Placental pericyte (primary cell): ENCODE measurements at places on chromosomes 2 and 18. TPM values are rescaled to one million over a fixed set of nuclear protein-coding genes. Genes with fewer than 3 reads are reported as not detected.

Gene LTBP1
- total RNA-seq, result 199 and 265 TPM in 2 replicates

Gene SERPINB13
- total RNA-seq, result not detected in 2 replicates

Gene RAB11FIP5
- total RNA-seq, result 25.6 and 51.0 TPM in 2 replicates

Gene LRRC30
- total RNA-seq, result not detected in 2 replicates

Gene COL4A3
- under 0.01 TPM in 1 of 2 replicates, not detected in the other for total RNA-seq

Gene GYPC
- 80.3 and 213 TPM in 2 replicates for total RNA-seq

Gene NEURL3
- not detected in 2 replicates for total RNA-seq

Gene DYNAP
- total RNA-seq, result not detected in 2 replicates

Gene CDH19
- total RNA-seq, result not detected in 2 replicates

Gene SLC4A3
- total RNA-seq, result 2.6 and 4.4 TPM in 2 replicates

Gene RESP18
- not detected in 2 replicates for total RNA-seq

Gene SIGLEC15
- 1.1 and 4.7 TPM in 2 replicates for total RNA-seq

Gene HOXD8
- 6.3 TPM in 1 of 2 replicates, not detected in the other for total RNA-seq

Gene C2orf66
- not detected in 2 replicates for total RNA-seq

Gene METTL4
- total RNA-seq, result 6.1 and 12.0 TPM in 2 replicates

Gene SP3
- total RNA-seq, result 64.6 and 143 TPM in 2 replicates

Gene OR6B2
- not detected in 2 replicates for total RNA-seq

Gene REG3A
- total RNA-seq, result not detected in 2 replicates

Gene ANO7
- total RNA-seq, result 0.22 and 1.7 TPM in 2 replicates

Gene CNNM3
- 10.0 and 19.0 TPM in 2 replicates for total RNA-seq

Gene CARF
- 3.3 and 4.2 TPM in 2 replicates for total RNA-seq

Gene MARCHF4
- total RNA-seq, result 1.1 and 8.7 TPM in 2 replicates

Gene UCN
- total RNA-seq, result 0.86 and 1.1 TPM in 2 replicates

Gene TDRD15
- total RNA-seq, result not detected in 2 replicates

Gene TBR1
- total RNA-seq, result under 0.01 TPM in 1 of 2 replicates, not detected in the other

Gene NETO1
- 0.72 TPM in 1 of 2 replicates, not detected in the other for total RNA-seq

Gene POU3F3
- not detected in 2 replicates for total RNA-seq

Gene SEPTIN10
- total RNA-seq, result 93.4 and 105 TPM in 2 replicates

Gene CTLA4
- total RNA-seq, result not detected in 2 replicates

Gene VWA3B
- not detected in 2 replicates for total RNA-seq

Gene MYO3B
- total RNA-seq, result under 0.01 TPM in 2 replicates

Gene PRKAG3
- total RNA-seq, result not detected in 2 replicates

Gene UGT1A3
- total RNA-seq, result not detected in 2 replicates

Gene MBD5
- total RNA-seq, result 25.6 and 27.5 TPM in 2 replicates

Gene C18orf54
- 0.66 and 8.9 TPM in 2 replicates for total RNA-seq

Gene TXNDC2
- 0.14 and 0.22 TPM in 2 replicates for total RNA-seq

Gene GCKR
- total RNA-seq, result 0.43 TPM in 1 of 2 replicates, not detected in the other

Gene ALPP
- total RNA-seq, result under 0.01 TPM in 1 of 2 replicates, not detected in the other

Gene SERPINB2
- 211 and 212 TPM in 2 replicates for total RNA-seq

Gene RTP5
- total RNA-seq, result not detected in 2 replicates
